Left lung (tissue), 14 donors: ENCODE measurements at places on chromosomes 6 and 20. TPM values are rescaled to one million over a fixed set of nuclear protein-coding genes. Genes with fewer than 3 reads are reported as not detected.

HS3ST5 gene
- total RNA-seq: 0.06 TPM

DNA sequence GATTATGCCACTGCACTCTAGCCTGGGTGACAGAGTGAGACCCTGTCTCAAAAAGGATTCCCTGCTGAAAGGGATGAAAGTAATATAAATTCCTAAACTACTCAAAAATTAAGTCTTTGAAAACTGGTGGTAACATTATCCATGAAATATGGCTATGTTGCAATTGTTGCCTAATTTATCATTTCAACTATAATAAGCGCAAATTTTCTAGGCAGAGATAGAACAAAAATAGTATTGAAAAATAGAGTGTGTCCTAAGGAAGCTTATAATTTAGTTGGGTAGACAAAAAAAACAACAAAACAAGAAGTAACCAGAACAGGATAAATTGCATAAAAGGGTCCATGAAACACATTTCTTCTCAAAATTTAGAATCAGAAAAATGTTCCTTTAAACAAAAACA is 68.0 kb downstream of the FKBP5 start:
- no peak overlapping the region for H3K27ac ChIP-seq
- H3K27me3 ChIP-seq: no peaks in the 10 kb centered on the region
- H3K4me1 ChIP-seq: peaks cover 82% of the 10 kb centered on the region
- peaks cover 5% of the 10 kb centered on the region for H3K36me3 ChIP-seq
- no peak overlapping the region for H3K4me3 ChIP-seq

TMEM244 gene
- total RNA-seq: not detected

- no peaks in the 10 kb centered on the region for H3K4me1 ChIP-seq
- DNase-seq: no peak
- no peak overlapping the region for H3K4me3 ChIP-seq
- no peak overlapping the region for H3K27ac ChIP-seq
Measured at GRCh38 chr6:152204591-152204990, 397.1 kb downstream of the ESR1 start.

SPATS1 gene
- not detected for total RNA-seq
